Eye (tissue), 1 donor: ENCODE measurements at places on chromosomes 11 and 22.

DNA sequence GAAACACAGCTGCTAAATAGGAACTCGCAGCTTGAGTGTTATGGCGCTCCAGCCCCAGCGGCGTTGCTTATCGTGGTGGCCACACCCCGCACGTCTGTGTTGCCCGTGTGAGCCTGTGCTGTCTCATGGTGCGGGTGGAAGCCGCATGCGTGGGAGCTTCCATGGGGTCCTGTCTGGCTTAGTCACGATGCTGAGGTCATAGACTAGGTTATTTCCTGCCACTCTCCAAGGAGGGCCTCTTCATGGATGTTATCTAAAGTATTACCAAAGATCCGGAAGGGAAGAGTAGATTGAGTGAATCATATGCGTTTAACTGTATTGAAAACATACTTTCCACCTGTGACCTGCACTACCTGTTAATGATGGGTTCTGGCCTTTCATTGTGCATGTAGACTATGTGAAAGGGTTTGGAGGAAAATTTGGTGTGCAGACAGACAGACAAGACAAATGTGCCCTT is 21.7 kb downstream of the CTTN start:
- DNase-seq, result no peak

DNA sequence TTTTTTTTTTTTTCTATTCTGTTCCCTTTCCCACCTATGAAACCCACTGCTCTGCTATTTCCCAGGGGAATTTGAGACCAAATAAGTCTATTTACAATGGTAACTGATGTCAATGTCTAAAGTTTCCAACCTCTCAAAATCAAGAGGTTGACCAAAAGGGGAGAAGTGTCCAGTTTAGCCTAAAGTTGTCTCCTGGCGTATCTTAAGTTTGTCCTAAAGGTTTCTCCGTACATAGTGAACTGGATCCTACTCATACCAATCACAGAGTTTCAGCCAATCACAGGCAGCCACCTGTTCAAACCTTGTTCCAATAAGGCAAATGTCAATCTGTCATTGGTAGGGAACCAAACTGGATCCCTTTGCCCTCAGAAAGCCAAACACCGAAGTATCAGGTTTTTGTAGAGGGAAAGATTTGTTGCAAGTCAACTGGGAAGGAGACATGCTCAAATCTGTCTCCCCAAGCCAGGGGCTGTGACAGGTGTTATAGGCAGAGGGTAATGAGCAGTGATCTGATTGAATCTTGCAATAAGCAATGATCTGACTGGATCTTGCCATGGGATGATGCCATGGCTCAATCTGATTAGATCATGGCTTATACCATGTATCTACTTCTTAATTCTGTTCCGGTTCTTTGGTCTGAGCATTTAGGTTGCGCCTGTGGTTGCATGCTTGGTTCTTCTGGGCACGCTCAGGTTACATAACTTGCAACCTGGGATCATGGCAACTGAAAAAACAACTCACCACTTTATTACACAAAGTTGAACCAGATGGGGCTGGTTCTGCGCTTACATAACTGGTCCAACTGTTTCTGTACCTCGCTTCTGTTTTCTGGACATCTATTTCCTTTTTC is 1.1 kb upstream of the VPS37C start:
- DNase-seq, result peak; percentile 66

GRCh38 chr22:20619045-20619892 is 111.9 kb downstream of the MED15 start:
- DNase-seq, result no peak

GRCh38 chr11:94766713-94767206 is 1.4 kb upstream of the AMOTL1 start:
- DNase-seq, result no peak

GRCh38 chr11:68275721-68276507 is 4.1 kb upstream of the C11orf24 start:
- DNase-seq, result no peak

- no peak for DNase-seq
These were observed 63.3 kb upstream of the PPP6R3 start for GRCh38 chr11:68397256-68397655.

DNA sequence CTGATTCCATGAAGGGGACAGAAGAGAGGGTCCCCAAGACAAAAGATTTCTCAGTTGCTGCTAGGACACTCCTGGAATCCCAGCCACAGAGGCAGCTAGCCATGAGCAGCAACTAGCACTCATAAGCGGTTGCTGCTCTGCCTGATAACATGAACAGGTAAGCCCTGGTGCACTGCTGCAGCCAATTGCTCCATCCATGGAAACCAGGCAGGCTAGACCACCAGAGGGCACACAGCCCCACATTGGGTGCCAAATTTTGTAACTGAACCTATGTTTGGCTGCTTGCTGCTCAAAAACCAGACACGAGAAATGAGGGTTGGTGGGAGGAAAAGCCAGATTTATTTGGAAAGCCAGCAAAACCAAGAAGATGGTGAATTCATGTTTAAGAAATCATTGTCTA is 21.9 kb upstream of the QSER1 start:
- DNase-seq, result no peak

DNA sequence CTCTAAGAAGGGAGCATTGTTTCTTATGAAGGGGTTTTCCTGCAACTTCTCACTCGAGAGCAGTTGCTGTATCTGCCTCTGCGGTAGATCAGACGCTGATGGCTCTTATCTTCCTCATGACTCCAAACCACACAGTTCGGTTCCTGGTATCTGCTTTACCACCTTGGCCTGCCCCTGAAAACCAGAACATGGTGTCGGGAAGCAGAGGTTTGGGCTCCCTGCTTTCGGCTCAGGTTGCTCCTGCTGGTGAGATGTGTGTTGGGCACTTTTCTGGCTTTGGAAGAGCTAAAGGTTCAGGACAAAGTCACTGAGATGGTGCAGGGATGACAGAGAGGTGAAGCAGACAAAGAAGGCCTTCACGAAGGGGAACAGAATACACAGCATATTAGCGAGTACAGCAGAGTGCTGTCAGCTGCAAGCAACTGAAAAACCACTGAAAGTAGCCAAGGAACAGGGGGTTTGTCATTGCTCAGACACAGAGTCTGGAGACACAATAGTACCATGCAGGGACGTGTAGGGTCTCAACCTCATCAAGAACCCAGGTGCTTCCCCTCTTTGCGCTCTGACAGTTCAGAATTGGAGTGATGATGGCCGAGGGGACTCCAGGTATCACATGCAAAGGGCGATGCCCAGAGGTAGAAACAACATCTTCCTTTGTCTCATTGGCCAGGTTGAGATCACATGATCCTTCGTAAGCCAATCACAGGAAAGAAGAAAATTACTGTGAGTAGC is 11.9 kb upstream of the CSF2RB start:
- DNase-seq, result no peak

GRCh38 chr11:69734841-69735240 is 31.0 kb upstream of the FGF19 start:
- no peak for DNase-seq

DNA sequence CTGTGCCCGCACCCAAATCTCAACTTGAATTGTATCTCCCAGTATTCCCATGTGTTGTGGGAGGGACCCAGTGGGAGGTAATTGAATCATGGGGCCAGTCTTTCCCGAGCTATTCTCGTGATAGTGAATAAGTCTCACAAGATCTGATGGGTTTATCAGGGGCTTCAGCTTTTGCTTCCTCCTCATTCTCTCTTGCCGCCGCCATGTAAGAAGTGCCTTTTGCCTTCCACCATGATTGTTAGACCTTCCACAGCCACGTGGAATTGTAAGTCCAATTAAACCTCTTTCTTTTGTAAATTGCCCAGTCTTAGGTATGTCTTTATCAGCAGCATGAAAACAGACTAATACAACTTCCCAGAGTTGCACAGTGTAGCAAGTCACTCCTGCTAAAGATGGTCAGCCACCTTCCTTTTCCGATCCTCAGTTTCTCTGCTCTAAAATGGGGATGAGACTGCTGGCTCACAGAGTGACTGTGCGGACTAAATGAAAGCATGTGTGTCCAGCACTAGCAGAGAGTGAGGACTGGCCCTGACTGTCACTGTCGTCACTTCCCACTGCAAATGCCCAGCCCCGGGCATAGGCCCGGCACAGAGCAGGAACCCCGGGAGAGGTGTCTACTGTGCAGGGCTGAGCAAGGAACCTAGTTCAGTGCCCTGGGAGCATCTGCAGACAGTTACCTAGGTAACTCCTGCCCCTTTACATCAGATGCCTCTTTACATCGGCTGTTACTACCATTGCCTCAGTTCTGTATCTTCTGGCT is 9.5 kb downstream of the TSKU start:
- DNase-seq, result no peak

- peak; percentile 32 for DNase-seq
These were observed 30.2 kb downstream of the OSBPL5 start for GRCh38 chr11:3134651-3135480.

- no peak for DNase-seq
These were observed 42.1 kb upstream of the SEZ6L start for GRCh38 chr22:26127126-26127525.

DNA sequence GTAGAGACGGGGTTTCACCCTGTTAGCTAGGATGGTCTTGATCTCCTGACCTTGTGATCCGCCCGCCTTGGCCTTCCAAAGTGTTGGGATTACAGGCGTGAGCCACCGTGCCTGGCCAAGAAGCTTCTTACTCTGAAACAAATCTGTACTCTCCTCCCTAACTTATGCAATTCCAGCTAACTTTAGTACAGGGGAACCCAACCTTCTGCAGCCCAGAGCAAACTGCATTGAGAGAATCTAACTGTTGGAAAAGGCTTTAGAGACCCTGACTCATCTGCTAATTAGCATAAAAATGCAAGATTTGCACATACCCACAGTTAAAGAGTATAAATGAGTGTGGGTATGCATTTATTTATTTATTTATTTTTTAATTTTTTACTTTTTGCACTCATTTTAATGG is 64.8 kb downstream of the APOL5 start:
- DNase-seq, result no peak

- peak; percentile 57 for DNase-seq
These were observed 80.3 kb downstream of the ETS1 start for GRCh38 chr11:128506999-128507611.

- peak; percentile 31 for DNase-seq
These were observed 26.7 kb downstream of the SERGEF start for GRCh38 chr11:17986007-17986710.

GRCh38 chr22:43308060-43308830 is 34.9 kb downstream of the SCUBE1 start:
- peak; percentile 50 for DNase-seq

DNA sequence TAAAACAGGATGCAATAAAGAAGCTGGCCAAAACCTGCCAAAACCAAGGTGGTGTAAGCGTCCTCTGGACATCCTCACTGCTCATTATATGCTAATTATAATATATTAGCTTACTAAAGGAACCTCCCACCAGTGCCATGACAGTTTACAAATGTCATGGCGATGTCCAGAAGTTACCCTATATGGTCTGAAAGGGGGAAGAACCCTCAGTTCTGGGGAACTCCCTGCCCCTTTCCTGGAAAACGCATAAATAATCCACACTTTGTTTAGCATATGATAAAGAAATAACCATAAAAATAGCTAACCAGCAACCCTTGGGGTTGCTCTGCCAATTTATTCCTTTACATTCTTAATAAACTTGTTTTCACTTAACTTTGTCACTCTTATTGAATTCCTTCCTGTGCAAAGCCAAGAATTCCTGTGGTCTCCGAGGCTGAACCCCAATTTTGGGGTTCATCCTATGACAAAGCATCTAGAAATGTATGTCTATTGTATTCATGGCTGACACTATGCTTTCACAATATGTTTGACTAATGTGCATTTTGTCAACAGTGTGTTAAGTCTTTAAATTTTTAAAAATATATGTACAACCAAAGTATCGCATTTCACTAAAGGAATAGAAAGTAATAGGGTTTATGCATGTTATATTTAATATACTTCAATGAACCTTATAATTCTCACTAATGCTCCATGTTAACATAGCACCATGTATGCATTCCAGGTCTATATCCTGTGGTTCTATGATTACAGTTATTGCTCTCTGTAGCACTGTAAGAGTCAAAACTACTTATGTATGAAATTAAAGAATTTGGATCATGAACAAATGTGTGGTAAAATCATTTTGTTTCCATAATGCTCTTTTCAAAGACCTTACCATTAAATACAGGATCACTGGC is 25.1 kb downstream of the LGR4 start:
- DNase-seq, result no peak

- DNase-seq, result peak; percentile 22
These were observed 208.0 kb downstream of the CASP12 start for GRCh38 chr11:104690241-104690640.

DNA sequence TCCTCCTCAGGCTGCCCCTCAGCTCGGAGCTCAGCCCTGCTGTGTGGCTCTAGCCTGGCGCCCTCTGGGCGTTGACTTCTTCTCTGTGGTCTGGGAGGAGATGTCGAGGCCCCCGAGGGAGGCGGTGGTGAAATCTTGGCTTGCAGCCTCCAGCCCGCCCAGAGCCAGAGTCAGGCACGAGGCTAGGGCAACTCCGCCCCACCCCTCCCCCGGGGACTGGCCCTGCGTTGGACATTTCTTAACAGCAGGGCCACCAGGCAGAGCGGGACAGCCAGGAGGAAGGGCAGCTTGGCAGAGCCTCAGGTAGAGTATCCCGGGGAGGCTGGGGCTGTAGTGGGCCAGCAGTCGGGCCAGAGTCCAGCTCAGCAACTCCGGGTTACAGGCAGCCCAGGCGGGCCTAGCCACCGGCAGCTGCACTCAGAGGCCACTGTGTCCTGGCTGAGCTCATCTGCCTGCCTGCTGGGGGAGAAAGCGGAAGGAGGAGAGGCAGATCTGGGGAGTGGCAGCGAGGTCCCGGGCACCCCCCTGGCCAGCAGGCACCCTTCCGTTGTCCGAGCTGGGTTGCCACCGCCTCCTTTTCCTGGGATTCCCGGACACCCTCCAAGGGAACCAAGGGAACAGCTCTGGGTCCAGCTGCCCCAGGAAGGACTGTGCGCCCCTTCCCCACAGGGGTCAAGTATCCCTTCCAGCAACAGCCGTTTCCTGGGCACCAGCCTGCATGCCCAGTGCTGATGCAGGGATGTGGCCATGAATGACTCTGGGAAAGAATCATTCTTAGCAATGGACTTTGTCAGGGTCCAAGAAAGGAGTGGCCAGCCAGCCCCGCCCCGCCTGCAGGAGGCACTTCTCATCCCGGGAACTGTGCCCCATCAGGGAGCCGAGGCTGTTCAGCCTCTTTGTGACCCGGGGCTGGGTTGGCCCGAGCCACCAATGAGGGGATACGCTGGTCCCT is at the start of gene ALDH3B1:
TSS of gene ALDH3B1 (plus strand) at position 238 of the 952 bp plus-strand sequence. CDS start 4,971 bp downstream, outside the sequence.
- peak; percentile 53 for DNase-seq

DNA sequence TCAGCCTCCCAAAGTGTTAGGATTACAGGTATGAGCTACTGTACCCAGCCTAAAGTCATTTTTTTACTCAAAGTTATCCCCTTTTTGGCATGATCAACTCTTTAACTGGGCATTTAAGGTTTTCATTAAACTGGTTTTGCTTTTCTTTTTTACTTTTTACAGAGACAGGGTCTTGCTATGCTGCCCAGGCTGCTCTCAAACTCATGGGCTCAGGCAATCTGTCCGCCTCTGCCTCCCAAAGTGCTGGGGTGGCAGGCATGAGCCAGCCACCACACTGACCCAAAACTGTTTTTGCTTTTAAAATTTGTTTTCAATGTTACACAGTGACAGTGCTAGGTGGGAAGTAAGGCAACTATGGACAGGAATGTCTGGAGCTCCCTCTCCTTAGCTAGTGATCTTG is 3.9 kb upstream of the ZBED5 start:
- DNase-seq, result no peak

DNA sequence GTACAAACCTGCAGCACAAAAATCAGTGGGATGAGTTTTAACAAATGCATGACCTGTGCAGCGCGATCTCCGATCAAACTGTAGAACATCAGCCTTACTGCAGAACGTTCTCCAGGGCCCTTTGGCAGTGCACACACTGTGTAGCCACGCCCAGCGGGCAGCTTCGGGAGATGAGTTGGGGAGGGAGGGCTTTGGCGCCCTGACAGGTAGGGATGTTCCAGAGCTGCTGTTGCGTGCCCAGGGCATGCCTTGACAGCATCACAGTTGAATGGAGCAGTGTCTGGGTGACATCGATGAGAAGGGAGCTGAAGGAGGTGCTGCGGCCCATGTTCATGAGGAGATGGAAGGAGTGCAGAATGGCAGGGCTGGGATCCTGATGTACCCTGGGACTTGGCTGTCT is 80.2 kb downstream of the TBC1D22A start:
- no peak for DNase-seq
